Stimulated activated CD4-positive, alpha-beta T cell treated with anti-CD3 and anti-CD28 coated beads, TNF-alpha, amount 100 ng/mL, for 48 hours (primary cell): ENCODE measurements at places on chromosomes 11 and 22.

- DNase-seq = no peak
Measured at GRCh38 chr11:47550288-47551047, 2.5 kb downstream of the CELF1 start.

GRCh38 chr11:4645974-4646373, 2.2 kb downstream of the OR51E1 start:
- DNase-seq = no peak

- DNase-seq = no peak
Measured at GRCh38 chr11:76798202-76798581, 15.0 kb downstream of the TSKU start.

DNA sequence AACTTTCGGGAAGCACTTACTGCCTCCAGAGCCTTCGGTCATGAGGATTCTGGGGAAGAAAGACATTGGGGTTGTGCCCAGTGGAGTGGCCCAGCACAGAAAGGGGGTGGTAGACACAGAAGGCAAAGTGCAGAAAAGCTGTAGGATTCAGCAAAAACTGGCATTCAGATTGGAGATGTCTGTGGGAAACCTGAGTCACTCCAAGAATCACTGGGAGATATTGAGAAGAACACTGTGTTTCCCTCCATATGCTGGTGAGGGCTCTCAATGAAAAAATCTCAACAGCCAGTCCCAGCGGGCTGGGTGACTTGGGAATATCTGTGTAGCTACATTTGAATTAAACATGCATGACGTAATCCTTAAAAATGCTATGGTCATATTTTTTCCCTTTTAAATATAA, 61.2 kb upstream of the RCN1 start:
- DNase-seq = no peak

DNA sequence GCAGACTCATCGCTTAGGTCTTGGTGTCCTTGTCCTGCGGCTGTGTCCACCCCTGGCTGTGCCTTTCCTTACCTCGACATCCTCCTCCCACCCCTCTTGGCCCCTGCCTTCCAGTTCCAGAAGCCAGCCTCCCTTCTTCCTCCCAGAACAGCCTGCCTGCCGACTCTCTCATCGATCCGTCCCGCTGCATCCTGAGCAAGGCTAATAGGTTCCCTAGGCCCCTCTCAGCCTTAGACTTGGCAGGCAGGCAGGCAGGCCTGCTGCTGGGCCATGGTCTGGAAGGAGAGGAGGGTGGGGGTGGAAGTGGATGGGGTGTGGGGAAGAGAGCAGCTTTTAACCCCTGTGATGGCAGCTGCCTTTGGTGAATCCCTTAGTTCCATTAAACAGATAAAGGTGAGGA, 196.7 kb upstream of the TBCEL start:
- no peak for DNase-seq

DNA sequence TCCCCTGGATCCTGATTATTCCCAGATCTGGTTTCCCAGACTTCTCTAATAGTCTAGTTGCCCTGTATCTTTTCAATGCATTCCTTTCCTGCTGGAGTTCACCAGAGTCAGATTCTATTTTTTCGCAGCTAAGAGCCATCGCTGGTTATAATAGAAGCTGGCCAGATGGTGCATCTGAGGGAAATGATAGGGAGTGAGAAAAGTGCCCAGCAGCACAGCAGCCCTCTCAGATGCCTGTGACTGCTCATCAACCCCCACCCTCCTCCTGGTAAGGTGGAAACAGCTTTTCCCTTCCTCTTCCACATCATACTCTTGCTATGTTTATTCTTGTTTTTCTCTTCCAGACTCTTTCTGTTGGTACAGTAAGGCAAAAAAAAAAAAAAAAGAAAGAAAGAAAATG, 12.8 kb downstream of the OR8A1 start:
- no peak for DNase-seq

GRCh38 chr11:122732342-122733315, 77.1 kb downstream of the UBASH3B start:
- DNase-seq = no peak
